ENCODE measurements at places on chromosomes 2 and 18.

DNA sequence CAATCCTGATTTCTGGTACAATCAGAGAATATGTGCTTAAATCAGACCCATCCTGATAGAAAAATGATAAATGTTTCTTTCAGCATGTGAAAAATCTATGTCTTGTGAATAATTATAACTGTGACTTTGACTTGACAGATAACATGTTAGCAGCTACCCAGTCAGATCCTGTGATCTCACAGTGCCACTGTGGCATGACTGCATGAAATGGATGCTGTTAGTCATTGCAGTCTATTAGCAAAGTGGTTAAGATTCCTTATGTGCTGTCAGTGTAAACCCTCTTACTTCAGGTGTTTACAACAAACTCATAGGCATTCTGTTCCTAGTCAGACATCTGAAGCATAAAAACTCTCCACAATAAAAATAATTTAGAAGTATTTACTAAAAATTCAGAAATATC is 244.6 kb upstream of the RND3 start:
- DNase-seq: no peak

DNA sequence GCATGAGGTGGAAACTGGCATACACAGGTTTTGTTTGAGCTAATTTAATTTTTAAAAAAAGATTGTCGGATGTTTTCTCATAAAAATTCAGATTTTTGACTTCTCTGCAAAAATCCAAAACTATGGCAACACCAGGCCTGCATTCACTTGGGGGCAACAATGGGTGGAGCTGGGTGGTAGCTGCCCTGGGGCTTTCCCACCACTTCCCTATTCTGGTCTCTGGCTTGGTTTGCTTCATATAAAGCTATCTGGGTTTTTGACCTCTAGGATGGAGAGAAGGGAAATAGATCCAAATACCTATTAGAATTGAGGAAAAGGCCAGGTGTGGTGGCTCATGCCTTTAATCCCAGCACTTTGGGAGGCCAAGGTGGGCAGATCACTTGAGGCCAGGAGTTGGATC is 5.5 kb upstream of the CYP27A1 start:
- no peak for DNase-seq

GRCh38 chr2:219218217-219218731 is 484 bp downstream of the ABCB6 start:
- DNase-seq: peak; percentile 41

DNA sequence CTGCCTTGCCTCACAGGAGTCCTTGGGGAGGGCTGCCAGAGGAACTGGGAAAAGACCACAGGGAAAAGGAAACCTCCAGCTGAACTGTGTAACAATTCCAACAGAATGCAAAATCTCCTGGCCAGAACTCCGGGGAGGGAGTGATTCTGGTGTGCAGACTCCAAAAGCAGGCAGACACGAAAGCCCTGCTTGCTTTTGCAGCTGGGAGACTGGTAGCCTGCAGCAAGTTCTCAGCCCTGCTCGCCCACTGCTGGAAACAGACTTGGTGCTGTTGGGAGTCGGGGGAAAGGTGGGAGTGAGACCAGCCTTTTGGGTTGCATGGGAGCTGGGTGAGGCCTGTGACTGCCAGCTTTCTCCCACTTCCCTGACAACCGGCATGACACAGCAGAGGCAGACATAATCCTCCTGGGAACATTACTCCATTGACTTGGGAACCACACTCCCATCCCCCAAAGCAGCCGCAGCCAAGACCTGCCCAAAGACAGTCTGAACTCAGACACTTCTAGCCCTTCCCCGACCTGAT is 26.0 kb upstream of the NMI start:
- DNase-seq: no peak

DNA sequence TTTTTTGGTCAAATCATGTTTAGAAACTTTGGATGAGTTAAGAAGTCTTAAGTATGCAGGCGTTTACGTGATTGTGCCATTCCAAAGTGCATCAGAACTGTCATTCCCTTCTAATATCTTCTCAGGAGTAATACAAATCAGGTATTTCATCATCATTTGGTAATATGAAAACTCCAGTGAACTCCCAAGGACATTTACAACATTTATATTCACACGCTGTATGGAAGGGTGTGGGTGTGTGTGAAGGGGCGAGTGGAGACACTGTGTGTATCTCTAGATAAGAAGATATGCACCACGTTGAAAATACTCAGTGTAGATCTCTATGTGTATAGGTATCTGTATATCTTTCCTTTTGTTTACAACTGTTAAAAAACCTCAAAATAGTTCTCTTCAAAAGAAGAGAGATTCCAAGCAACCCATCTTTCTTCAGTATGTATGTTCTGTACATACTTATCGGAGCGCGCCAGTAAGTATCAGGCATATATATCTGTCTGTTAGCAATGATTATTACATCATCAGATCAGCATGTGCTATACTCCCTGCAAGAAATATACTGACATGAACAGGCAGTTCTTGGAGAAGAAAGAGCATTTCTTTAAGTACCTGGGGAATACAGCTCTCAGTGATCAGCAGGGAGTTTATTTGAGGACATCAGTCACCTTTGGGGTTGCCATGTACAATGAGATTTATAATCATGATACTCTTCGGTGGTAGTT is 29.3 kb downstream of the COX7A2L start:
- no peak for DNase-seq

GRCh38 chr2:75464348-75464946 is 96.3 kb downstream of the EVA1A start:
- DNase-seq: no peak

DNA sequence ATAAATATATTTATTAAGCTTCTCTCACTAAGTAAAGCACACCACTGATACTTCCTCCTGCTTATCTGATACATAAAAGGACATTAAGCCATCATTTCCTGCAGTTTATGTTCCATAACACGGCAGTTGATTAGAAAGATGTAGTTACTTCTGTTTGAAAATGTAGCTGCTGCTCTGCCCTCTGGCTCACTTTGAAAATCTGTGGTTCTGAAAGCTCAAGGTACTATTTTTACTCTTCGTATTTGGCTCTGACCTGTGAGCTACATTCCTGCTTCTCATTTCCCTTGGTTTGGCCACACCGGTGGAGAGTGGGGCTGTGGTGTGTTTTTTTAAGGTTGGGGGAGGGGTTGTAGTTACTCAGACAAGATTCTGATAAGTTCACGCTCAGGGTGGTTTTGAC is 12.8 kb upstream of the TTN start:
- no peak for DNase-seq

- DNase-seq: peak; percentile 88
Measured at GRCh38 chr18:48866028-48866733, 84.6 kb downstream of the SMAD7 start.

DNA sequence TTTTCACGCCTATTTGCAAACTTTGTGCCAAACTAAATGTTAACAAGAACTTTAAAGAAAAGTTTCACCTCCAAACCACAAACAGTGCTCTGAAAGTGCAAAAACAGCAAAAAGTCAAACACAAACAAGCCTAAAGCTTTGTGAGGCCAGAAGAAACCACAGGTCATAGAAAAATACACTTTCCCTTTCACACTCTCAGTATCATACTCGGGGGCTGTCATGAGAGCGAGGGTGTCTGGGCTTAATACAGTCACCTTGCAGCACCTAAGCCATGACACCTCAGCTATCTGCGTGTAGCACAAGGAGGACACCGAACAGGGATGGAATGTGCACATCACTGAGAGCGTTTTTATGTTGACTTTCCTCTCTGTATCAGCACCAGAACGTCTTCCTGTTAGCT is 26.6 kb upstream of the SEH1L start:
- no peak for DNase-seq

DNA sequence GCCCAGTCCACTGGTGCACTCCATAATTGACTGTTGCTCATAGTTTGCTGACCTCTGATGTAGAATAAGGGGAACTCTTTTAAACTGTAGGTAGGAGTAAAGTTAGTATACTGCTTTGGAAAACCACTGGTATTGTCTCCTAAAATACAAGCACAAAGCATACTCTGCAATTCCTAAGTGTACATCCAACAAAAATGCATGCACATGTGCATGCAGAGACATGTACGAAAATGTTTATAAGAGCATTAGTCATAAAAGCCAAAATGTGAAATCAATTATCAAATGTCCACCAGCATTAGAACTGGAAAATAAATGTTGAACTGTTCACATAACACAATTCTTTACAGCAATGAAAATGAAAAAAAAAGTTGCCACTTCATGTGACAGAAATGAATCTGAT is 39.8 kb upstream of the DDX18 start:
- no peak for DNase-seq

DNA sequence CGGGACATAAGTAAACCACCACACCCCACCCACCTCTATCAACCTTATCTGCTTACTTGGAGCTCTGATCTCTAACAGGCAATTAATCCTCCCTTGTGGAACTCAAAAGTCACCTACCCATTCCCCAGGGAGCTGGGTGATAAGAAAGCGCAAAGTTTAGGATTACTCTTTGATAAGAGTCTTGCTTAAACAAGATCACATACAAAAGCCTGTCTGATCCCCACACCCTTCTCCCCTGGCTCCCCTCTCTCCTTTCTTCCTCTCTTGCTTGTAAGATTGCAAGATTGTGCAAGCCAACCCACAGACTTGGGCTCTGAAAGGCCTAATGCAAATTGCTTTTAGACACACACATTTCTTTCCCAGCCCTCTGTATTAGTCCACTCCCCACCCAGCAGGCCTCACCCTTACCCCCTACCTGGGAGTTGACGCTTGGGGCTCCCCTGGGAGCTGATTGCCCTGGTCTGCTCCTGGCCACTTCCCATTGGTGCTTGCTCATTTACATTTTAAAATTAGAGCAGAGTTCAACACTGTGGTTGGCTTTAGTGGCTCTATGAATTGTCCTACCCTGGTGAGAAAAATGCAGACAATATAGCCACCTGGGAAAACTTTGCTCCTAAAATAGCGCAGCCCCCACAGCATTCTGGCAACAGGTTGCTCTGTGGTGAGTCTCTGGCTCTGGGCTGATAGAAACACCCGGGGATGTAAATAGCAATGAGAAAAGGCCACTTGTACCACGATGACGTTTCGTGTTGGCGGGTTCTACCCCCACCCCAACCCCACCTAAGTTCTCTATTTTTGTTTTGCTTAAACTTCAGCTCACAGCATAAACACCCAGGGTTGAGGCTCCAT is 92.8 kb upstream of the MSH2 start:
- DNase-seq: no peak

- no peak for DNase-seq
Measured at GRCh38 chr18:48875942-48876511, 74.7 kb downstream of the SMAD7 start.

- DNase-seq: no peak
Measured at GRCh38 chr2:175154661-175155082, 13.3 kb downstream of the ATF2 start.

DNA sequence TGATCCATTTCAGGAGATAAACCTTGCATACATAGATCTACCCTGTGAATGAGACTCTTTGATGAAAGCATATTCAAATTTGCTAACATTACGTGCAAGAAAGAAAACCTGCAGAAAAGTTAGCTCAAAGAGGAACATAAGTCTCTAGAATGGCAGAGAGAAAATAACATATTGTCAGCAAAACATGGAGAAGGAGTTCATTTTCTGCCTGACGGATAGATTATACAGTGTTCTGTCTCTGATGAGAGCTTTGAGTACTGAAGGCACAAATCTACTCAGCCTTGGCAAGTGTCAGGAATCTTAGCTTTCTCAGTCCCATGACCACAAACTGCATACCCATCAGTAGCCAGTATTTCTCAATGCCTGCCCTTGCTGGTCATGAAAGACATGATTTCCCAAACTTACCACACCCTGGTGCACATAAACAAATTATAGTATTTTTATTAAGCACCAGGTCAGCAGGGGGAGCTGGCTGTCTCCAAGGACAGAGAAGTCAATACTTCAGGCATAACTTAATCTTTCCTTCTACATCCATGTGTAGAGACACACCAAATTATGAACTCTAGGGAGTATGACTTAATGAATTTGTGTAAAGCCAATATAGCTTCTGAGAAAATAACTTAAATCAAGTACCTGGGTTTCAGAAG is 401.2 kb upstream of the SOX11 start:
- DNase-seq: no peak

DNA sequence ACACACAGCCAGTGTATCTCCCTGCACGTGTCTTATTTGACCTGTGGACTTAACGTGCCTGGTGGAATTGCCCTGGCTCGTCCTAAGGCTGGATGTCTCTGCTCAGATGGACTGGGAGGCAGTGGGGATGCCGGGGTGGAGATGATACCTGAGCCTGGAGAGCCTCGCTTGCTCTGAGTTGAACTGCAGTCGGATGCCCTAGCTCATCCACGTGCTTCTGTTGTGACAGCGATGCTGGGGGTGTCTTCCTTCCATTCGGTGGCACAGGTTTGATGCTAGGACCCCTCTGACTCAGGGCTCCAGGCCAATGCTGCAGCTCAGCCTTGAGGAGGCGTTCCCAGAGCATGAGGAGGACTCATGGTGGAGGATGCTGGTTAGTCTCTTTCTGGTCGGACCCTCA is 117.6 kb downstream of the SH3RF3 start:
- DNase-seq: no peak

- peak; percentile 47 for DNase-seq
Measured at GRCh38 chr2:221203856-221204255, 368.2 kb downstream of the EPHA4 start.

- no peak for DNase-seq
Measured at GRCh38 chr18:21057112-21057511, 54.5 kb downstream of the ROCK1 start.

- no peak for DNase-seq
Measured at GRCh38 chr2:31286961-31287550, 53.1 kb downstream of the EHD3 start.

DNA sequence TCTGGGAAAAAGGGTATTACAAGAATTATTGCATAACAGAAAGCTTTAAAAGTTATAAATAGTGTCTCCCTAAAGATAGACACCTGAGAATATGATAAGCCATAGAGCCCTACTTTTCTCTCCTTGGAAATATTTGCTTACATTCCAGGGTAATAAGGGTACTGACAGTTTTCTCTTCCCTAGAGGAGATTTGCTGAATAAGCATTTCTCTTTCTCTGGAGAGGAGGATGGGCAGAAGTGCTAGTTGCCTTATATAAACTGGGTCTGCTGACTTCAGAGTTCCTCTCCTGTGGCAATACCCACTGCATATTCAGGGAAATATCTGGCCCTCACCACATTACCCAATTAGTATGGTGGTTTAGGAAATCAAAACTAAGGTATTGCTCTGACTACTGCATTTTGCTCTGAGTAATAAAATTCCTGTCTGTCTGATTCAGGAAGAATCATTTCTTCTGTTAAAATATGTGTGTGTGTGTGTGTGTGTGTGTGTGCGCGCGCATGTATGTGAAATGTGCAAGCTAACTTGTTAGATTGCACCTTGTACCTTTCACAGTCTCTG is 1391.3 kb downstream of the DSC3 start:
- DNase-seq: no peak

- DNase-seq: no peak
Measured at GRCh38 chr18:33159151-33159550, 281.4 kb downstream of the CCDC178 start.

- no peak for DNase-seq
Measured at GRCh38 chr2:232549655-232550353, 553 bp downstream of the TIGD1 start.

GRCh38 chr2:126634273-126634861 is 21.6 kb upstream of the GYPC start:
- DNase-seq: no peak

- DNase-seq: no peak
Measured at GRCh38 chr2:182740701-182741100, 24.6 kb downstream of the DNAJC10 start.

- DNase-seq: no peak
Measured at GRCh38 chr2:210445116-210445707, 31.3 kb downstream of the LANCL1 start.

All from SHP77 treated with DMSO at 0.1 percent for 48 hours (cell line).